ENCODE measurements at places on chromosomes 12 and 14.
A peak's percentile ranks its signal among the peaks of the same experiment; 100 is the strongest.

DNA sequence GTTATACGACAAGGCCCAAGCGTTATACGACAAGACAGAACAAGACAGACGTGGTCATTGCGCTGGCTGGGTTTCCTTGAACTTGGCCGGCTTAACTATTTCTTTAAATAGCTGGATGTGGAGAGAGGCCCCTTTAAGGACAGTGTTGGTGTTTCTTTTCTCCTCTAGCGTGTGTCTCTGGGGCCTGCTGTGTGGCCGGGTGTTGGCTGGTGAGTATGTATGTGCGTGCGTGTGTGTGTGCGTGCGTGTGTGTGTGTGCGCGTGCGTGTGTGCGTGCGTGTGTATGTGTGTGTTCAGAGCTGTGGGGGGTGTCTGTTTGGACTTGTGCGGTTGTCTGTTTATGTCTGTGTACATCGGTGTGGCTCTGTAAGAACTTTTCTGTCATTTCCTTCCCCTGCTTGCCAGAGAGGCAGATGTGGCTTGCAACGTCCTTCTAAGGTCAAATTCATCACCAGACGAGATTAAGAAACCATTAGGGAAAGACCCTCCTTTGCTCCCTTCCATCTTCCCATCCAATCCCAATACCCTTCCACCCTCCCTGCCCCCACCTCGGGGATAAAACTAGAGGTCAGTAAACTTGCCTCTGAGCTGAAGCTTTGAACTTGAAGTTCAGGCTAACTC is 78.6 kb upstream of the TBX3 start:
- H3K27me3 ChIP-seq: no peaks in the 10 kb centered on the region
- no peak for DNase-seq
- H3K27ac ChIP-seq: no peak overlapping the region
- H3K4me3 ChIP-seq: no peak overlapping the region
- no peaks in the 10 kb centered on the region for H3K4me1 ChIP-seq

DNA sequence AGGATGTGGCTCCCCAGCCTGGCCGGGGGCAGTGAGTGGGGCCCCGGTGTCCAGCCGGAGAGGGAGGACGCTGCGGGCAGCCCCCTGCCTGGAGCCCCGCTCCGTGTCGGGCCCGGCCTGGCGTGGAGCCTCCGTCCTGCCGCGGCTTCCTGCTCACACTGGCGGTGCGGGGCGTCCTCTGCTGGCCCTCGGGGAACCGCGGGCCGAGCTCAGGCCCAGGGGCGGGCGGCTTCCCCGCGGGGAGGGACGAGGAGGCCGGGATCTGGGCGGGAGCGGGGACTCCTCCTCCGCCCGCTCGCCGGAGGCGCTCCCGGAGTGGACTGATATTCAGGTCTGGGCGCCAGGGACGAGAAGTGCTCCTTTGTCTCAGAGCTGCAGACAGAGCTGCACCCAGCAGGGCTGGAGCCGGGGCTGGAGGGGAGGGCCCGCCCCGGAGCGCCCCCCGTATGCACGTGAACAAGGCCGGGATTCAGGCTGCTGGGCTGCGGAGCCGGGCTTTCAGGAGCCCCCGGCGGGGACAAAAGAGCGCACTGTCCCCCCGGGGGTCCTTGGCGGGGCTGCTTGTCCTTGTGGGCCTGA is 2.2 kb downstream of the MMP17 start:
- no peaks in the 10 kb centered on the region for H3K36me3 ChIP-seq
- peaks cover 33% of the 10 kb centered on the region for H3K27me3 ChIP-seq
- H3K4me3 ChIP-seq: peak overlapping the region; percentile 65
- peaks cover 23% of the 10 kb centered on the region for H3K4me1 ChIP-seq

GRCh38 chr12:75814851-75815754 is 216.5 kb downstream of the PHLDA1 start:
- no peaks in the 10 kb centered on the region for H3K36me3 ChIP-seq
- no peaks in the 10 kb centered on the region for H3K27me3 ChIP-seq
- peak overlapping the region; percentile 61 for H3K27ac ChIP-seq
- no peak overlapping the region for H3K4me3 ChIP-seq
- peak; percentile 71 for DNase-seq

DNA sequence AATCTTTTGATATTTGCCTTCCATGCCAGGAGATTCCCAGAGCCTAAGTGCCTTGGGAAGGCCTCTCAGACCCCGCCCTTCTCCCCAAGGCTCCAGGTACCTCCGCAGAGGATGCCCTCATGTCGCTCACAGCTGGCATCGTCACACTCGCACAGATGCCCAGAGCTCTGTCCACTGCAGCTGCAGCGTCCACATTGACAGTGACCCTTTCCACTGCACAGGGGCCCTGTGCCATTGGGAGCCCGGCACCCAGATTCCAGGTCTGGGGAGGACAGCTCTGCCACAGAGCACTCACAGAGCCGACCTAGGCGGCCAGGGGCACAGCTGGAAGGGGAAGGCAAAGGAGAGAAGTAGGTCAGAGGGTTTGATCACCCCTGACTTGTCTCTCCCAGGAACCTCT is 12.3 kb upstream of the CSAD start:
- H3K36me3 ChIP-seq: peaks cover 6% of the 10 kb centered on the region
- H3K4me3 ChIP-seq: no peak overlapping the region
- peaks cover 11% of the 10 kb centered on the region for H3K4me1 ChIP-seq
- no peak for DNase-seq
- no peaks in the 10 kb centered on the region for H3K27me3 ChIP-seq

GRCh38 chr14:102821252-102821651 is 44.0 kb downstream of the TRAF3 start:
- no peak overlapping the region for H3K4me3 ChIP-seq
- no peaks in the 10 kb centered on the region for H3K36me3 ChIP-seq
- no peaks in the 10 kb centered on the region for H3K4me1 ChIP-seq

DNA sequence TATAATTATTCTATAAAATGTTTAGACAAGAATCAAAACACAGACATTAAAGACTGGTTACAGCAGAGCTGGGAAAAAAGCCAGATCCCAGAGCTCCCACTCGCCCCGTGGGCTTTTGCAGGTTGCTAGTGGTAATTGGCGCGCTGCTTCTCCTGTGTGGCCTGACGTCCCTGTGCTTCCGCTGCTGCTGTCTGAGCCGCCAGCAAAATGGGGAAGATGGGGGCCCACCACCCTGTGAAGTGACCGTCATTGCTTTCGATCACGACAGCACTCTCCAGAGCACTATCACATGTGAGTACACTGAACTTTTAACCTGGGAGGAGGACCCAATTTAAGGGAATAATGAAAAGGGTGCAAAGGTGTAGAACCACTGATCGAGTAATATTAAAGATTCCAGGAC is 7.5 kb downstream of the TMEM52B start:
- H3K4me1 ChIP-seq: no peaks in the 10 kb centered on the region
- no peak overlapping the region for H3K4me3 ChIP-seq
- H3K36me3 ChIP-seq: no peaks in the 10 kb centered on the region
- H3K27ac ChIP-seq: no peak overlapping the region
- no peak for DNase-seq

DNA sequence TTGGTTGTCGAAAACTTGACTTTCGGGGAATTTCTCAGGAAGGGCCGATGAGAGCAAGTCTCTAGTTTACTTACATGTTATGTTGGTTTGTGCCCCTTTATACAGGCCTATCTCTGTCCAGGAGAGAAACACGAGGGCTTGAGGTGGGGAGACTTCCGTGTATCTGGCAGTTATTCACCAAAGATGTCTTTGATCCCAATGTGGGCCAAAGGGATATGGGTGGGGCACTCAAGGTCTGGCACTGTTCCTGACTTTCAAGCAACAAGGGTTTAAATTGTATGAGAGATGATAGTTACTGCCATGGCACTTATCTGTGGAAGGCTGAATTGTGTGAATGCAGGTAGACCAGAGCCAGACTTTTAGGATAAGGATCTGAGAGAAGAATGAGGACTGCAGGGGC is 137.2 kb upstream of the DHRS4 start:
- no peak overlapping the region for H3K27ac ChIP-seq
- H3K4me3 ChIP-seq: no peak overlapping the region
- H3K36me3 ChIP-seq: no peaks in the 10 kb centered on the region
- no peaks in the 10 kb centered on the region for H3K4me1 ChIP-seq

- peak overlapping the region; percentile 38 for H3K27ac ChIP-seq
- DNase-seq: no peak
- peaks cover 3% of the 10 kb centered on the region for H3K4me1 ChIP-seq
- H3K36me3 ChIP-seq: no peaks in the 10 kb centered on the region
- H3K27me3 ChIP-seq: no peaks in the 10 kb centered on the region
Measured at GRCh38 chr14:23829736-23830471, 123.7 kb upstream of the DHRS4 start.

- no peak for DNase-seq
- H3K27ac ChIP-seq: no peak overlapping the region
- no peaks in the 10 kb centered on the region for H3K4me1 ChIP-seq
- H3K36me3 ChIP-seq: no peaks in the 10 kb centered on the region
- H3K4me3 ChIP-seq: no peak overlapping the region
- no peaks in the 10 kb centered on the region for H3K27me3 ChIP-seq
Measured at GRCh38 chr12:122902854-122903692, 7.1 kb upstream of the VPS37B start.

DNA sequence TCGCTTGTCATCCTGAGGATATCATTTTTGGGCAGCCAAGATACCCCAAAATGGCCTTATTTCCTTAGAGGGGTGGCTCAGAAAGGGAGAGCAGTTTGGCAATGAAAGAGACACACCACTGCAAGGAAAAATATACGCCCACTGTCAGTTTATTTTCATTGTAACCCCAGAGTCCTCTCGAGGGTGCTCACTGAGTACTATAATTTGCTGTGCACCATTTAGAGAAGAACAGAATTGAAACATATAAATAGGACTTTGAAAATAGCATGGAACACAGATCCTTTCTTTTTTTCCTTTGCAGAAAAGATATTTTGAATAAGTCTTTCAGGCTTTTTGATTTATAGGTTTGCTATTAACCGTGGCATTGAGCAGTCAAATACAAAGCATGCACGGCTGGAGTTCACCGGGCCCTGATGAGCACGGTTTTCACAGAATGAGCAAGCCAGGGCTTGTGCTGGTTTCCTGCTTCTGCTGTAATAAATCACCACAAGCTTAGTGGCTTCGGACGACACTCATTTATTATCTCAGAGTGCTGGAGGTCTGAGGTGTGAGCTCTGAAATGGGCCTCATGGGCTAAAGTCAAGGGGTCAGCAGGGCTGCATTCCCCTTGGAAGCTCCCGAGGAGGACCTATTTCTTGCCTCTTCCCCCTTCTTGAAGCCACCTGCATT is 152.3 kb downstream of the ZNF664 start:
- no peak overlapping the region for H3K4me3 ChIP-seq
- no peaks in the 10 kb centered on the region for H3K36me3 ChIP-seq
- no peak overlapping the region for H3K27ac ChIP-seq

DNA sequence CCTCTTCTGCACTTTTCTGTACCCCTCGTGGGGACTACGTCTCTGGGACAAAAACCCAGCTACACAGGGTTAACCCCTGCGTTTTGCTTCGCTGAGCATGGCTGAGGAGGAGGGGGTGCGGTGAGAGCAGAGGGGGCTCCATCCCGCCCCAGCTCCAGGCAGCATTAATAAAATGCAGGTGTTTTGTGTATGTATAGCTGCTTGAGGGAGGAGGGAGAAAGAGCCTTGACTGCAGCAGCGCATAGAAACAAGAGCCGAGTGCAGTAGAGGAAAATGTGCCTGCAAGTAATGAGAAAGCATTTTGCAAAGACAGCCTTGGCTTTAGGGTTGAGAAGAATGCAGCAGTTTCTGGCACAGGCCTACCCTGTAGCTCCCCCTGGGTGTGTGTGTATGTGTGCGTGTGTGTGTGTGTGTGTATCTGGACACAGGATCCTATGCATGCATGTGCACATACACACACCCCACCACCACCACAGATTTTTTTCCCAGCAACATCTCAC is 103.9 kb downstream of the ZFP36L1 start:
- no peaks in the 10 kb centered on the region for H3K27me3 ChIP-seq
- no peaks in the 10 kb centered on the region for H3K36me3 ChIP-seq

DNA sequence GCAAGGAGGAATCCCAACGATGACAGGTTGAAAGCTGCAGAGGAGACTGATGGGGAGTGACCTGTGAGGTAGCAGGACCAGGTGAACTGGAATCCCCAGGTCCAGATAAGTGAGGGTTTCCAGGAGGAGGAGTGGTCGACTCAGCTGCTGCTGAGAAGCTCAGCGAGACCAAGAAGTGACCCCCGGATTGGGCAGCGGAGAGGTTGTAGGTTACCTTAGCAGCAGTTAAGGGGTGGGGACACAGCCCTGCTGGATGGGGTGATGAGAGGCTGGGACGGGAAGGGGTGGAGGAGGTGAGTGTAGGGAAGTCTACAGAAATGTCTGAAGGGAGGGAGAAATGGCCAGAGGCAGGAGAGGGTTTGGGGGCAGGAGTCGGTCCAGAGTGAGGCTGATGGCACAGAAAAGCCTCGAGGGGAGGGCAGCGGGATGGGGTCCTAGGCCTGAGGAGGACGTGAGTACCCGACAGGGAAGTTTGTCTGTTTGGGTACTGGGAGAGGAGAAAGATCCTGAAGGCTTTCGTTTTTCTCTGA is 2.6 kb upstream of the RCOR1 start:
- H3K4me3 ChIP-seq: no peak overlapping the region
- no peaks in the 10 kb centered on the region for H3K27me3 ChIP-seq

DNA sequence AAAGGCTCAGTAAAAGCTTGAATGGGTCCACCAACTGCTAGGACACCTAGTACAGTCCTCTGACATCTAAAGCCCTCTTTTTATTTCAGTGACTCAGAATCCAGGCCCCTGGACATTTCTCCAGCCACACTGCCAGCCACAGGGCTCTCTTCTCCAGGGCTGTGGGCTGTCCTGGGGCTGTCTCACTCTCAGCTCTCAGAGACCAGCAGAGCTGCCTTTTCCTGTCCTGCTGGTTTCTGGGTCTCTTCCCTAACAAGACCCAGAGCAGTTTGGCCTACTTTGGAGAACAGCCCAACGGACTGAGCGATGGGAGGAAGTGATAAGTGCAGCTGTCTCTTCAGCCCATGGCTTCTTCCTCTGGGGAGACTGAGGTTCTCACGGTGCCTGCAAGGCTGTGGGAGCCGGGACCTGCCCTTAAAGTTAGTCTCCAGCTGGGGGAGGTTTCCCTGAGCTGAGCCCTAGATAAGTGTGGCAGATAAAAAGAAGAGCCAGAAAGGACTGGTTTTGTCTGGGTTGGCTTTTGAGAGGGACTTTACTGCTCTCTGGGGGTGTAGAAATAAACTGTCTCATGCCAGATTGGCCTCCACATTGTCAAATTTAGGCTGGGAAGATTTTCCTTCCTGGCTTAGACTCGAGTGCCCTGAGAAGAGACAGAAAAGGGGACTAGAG is 979.8 kb downstream of the VRK1 start:
- H3K27me3 ChIP-seq: no peaks in the 10 kb centered on the region
- H3K27ac ChIP-seq: no peak overlapping the region
- no peaks in the 10 kb centered on the region for H3K36me3 ChIP-seq

- no peaks in the 10 kb centered on the region for H3K36me3 ChIP-seq
- no peaks in the 10 kb centered on the region for H3K27me3 ChIP-seq
- no peaks in the 10 kb centered on the region for H3K4me1 ChIP-seq
- no peak overlapping the region for H3K4me3 ChIP-seq
- DNase-seq: no peak
Measured at GRCh38 chr14:64645220-64645892, 58.9 kb upstream of the PLEKHG3 start.

Measured in ascending aorta (tissue), 2 donors.